ENCODE measurements at places on chromosomes 5 and 9.

GRCh38 chr9:13971966-13972655, 341.8 kb downstream of the NFIB start:
- no peak for DNase-seq

DNA sequence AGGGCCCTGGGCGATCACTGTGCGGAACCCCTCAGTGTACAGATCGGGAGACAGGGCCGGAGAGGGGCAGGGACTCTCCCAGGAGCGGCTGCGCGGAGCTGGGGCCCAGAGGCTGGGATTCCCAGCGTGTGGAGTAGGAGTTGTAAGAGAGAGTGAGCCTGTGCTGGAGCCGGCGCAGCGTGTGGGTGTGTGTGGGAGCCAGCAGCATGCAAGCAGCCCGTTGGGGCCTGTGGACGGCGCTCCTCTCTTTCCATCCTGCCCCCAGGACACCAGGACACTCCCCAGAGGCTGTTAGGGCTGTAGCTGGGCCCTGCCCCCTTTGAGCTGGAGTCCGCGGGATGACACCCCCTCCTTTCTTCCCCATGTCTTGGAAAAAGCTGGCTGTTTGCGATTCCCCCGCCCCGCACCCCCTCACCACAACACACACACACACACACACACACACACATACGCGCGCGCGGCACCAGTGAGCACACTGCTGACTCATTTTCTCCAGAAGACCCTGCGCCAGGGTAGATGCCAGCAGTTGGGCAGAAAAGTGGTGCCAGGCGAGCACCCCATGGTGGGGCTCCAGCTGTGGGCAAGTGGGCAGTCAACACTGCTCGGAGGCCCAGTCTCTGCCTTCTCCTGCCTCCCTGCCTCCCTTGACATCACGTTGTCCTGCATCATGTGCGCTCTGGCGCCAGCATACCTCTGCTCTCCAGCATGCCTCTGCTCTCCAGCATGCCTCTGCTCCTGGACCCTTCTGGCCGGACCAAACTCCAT, 1.5 kb downstream of the COL27A1 start:
- DNase-seq: no peak

DNA sequence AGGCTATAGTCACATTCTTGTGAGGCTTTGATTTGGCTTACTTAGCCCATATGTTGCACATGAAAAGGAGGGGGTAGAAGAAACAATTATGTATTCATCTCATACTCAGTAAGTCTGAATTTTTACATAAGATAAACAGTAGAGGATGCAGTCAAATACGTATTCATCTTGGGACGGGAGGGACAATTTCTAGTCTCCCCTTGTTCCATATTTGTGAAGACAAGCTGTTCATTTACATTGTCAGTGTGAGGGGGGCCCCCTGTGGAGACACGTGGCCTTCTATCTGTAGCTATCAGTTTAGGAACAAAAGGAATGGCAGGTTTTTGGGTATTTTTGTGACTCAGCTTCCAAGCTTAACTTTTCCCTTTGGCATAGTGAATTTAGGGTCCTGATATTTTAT, 49.2 kb upstream of the PPP1R2B start:
- DNase-seq: no peak

GRCh38 chr5:9713959-9714586, 83.9 kb upstream of the TAS2R1 start:
- DNase-seq: no peak

GRCh38 chr5:6721442-6721841, 8.2 kb downstream of the TENT4A start:
- DNase-seq: no peak

DNA sequence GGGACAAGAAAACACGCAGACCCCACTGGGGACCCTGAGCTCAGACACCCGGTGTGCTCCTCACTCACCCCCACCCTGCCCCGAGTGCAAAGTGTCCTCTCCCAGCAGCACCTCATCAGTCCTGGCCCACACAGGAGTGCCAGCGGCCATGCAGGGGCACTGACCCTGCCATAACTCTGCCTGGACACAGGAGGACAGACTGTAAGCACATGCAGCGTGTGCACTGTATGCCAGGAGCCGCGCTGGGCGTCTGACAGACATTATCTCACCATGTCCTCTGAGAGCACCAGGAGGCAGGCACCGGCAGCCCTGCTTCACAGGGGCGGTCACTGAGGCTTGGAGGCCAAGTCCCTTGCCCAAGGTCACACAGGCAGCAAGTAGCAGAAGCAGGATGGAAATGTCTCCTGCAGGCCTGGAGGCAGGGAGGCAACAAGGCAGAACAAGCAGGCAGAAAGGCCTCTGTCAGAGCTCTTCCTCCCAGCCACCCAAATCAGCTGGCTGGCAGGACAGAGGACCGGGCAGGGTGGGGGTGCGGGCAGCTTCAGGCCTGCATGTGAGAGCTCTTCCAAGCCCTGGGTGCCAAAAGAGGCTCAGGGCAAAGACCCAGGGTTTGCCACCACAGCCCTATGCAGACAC, 8.4 kb downstream of the EEIG1 start:
- no peak for DNase-seq

DNA sequence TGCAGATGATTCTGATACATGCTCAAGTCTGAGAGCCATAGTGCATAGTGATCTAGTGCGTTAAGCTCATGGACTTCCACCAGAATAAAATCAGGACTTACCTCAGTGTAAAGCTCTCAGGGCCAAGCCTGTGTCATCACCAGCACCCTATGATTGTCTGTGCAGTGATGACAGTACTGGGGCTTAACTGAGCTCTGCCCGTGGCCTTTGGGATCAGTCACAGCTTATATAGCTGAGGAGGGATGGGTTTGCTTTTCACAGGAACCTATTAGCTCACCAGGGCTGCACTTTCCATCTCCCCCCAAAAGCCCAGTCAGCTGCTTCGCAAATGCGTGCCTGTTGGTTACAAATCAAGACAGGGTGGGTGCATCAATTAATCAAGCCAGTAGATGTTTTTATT, 246.9 kb downstream of the NR3C1 start:
- no peak for DNase-seq

DNA sequence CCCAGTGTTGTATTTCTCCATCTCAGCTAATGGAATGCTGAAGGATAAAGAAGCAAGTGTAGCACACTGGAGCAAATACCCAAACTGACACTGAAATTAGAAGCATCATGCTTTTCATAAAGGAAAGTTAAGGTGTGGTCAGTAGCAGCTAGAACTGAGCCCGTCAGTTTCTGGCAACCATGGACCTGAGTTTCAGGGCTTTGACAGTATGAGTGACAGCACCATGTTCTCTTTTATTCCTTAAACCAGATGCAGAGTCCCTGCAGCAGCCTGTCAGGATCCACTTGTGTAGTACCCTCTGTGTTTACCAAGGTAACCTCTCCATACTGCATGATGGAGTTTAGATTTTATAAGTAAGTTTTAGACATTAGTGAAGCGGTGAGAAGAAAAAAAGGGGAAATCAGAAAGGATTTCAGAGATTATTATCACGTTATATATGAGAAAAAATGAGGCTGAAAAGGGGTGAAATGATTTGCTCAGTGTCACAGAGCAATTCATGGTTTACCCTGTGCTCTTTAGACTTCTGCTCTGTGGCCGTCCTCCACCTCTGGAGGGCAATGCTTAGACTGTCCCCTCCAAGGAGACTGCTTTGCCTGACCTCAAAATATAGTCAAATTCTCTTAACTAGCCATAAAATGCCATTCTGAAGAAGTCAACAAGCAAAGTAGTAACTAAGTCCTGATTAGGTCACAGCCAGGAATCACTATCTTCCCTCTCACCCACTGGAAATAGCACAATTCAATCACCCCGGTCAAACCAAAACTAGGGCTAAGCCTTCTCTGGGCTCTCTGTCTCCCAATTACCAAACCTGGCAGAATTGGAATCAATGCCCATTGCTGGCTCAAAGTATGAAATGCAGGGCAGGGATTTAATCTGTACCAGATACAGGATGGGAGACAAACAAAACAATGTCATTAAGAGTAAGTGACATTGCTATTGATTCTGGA, 10.5 kb upstream of the MYOT start:
- DNase-seq: no peak

- no peak for DNase-seq
These were observed 51.6 kb downstream of the MED10 start for GRCh38 chr5:6326776-6327175.

GRCh38 chr9:134855231-134855899, 25.2 kb upstream of the FCN2 start:
- DNase-seq: no peak

GRCh38 chr5:172496671-172497371, 42.5 kb upstream of the SH3PXD2B start:
- DNase-seq: no peak

GRCh38 chr5:171549274-171549673, 129.8 kb downstream of the FGF18 start:
- DNase-seq: no peak

DNA sequence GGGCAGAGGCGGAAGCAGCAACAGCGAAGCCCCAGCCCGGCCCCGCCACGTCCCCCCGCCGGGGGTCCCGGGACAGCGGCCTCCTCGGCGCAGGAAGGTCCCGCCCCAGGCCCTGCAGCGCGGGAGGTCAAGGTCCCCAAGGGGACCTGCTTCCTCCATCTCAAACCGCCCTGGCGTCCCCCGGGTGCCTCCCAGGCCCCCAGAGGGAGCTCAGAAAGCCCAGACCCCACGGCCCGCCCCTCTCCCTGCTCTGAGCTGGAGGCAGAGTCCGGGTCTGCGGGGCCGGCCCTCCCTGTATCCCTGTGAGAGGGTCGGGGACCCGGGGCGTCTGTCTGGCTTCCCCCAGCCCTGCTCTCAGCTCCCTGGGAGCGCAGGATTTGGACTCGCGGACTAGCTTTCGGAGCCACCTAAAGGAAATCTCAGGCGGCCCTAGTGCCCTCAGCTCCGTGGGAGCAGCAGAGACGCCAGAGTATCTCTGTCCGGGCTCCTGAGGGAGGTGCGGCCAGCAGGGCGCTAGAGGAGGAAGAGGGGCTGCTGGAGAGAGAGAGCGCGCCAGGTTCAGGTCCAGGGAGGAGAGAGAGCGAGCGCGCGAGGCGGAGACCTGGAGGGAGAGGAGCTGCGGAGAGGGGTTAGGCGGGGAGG, 30.7 kb downstream of the EXOC3 start:
- DNase-seq: no peak

Measured in GM18507 (cell line).